ENCODE measurements at places on chromosomes 12 and 14.

DNA sequence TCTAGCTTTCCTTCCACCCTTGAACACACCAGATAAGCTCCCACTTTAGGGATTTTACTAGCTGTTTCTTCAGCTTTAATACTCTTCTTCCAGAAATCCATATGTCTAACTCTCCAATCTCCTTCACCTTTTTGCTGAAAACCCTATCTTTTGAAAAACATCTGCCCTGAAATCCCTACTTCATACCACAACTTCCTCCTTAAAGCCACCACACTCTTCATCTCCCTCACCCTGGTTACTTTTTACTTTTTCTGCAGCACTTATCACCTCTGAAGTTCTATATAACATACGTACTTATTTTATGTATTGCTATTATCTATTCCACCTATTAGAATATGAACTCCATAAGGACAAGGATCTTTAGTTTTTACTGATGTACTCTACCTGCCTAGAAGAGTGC lies 28.6 kb upstream of the PTPRQ start:
- DNase-seq: no peak

DNA sequence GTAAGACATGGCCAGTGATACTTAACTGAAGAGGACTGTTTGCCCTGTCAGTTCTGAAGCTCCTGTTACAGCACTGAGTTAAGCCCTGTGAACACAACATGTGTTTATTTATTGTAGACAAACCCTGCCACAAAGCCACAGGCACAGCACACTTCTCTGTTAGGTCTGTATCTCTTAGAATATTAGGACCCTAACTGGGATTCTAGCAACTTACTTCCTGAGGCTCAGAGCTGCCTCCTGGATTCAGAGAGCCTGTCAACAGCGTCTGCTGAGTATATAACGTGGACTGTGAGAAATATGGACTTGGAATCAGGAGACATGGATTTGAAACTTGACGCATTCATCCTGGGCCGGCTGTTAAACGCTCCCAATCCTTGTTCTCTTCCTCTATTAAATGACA lies 135.0 kb upstream of the HIF1A start:
- DNase-seq: no peak

DNA sequence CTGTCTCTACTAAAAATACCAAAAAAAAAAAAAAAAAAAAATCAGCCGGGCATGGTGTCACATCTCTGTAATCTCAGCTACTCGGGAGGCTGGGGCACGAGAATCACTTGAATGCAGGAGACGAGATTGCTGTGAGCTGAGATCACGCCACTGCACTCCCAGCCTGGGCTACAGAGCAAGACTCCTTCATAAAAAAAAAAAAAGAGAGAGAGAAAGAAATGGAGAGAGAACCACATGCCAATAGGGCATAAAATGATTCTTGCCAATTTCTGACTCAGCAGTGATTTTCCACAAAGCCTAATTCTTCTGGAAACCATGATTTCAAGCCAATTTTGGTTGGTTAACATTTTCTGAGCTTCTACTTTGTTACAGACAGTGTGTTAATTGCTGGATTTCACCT lies 250.4 kb upstream of the SEL1L start:
- DNase-seq: no peak

DNA sequence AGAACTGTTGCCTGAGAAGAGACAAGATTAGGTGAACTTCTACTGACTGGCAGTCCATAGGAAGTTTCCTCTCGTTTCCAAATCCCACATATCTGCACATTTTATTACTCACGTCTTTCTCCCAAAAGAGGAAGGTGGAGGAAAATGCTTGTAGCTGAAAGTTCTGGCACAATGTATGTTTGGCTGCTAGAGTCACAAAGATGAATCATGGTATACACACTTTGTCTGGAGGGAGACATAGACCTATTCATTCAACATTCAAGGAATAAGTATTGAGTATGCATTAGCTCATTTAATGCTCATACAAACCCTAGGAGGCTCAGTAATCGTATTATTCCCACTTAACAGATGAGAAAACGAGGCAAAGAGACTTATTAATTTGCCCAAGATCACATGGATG lies 291.8 kb downstream of the FOXN3 start:
- no peak for DNase-seq

DNA sequence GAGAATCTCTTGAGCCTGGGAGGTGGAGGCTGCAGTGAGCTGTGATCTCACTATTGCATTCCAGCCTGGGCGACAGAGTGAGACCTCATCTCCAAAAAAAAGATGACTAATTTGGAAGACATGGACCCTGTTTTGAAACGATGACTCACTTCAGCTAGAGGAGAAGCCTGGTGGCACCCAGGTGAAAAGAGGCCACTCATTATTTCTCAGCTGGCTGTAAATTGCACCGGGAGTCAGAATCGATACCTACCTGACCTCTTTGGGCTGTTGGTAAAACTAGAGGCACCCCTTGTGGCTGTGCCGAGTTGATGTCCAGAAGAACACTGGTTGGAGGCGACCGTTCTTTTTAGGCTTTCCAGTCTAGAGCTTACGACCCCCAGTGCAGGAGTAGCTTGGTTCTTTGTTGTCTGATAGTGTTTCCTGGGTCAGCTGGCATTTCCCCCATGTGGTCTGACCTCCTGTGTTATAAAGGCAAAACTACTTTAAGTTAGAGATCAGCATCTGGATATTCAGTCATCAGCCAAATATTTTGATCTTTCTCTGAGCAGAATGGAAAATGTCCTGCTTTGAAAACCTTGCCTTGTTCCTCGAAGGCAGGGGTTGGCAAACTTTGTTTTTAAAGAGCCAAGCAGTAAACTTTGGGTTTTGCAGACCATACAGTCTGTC lies 93.2 kb downstream of the CHST11 start:
- no peak for DNase-seq

DNA sequence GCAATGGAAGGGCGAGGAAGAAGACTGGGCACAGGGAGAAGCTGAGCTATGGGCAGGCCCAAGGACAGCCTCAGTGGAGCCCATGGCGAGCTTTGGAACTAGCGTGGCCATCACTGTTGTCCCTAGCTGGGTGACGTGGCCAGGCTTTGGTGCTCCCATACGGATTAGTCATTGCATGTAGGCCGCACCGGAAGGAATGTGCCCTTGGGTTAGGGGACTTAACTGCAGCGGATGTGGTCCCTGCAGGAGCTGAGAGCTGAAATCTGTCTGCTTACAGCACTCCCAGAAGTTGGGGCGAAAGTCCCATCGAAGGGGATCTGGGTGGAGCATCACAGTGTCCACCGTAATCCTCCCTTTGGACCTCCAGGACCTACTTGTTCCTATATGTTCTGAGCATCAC lies 133.7 kb downstream of the PAPOLA start:
- DNase-seq: no peak

GRCh38 chr14:72605096-72605920 lies 288.6 kb downstream of the DPF3 start:
- DNase-seq: no peak

- no peak for DNase-seq
Observed at GRCh38 chr12:97763113-97763512, 300.5 kb downstream of the RMST start.

- no peak for DNase-seq
Observed at GRCh38 chr14:20905676-20906075, 14.5 kb downstream of the RNASE3 start.

DNA sequence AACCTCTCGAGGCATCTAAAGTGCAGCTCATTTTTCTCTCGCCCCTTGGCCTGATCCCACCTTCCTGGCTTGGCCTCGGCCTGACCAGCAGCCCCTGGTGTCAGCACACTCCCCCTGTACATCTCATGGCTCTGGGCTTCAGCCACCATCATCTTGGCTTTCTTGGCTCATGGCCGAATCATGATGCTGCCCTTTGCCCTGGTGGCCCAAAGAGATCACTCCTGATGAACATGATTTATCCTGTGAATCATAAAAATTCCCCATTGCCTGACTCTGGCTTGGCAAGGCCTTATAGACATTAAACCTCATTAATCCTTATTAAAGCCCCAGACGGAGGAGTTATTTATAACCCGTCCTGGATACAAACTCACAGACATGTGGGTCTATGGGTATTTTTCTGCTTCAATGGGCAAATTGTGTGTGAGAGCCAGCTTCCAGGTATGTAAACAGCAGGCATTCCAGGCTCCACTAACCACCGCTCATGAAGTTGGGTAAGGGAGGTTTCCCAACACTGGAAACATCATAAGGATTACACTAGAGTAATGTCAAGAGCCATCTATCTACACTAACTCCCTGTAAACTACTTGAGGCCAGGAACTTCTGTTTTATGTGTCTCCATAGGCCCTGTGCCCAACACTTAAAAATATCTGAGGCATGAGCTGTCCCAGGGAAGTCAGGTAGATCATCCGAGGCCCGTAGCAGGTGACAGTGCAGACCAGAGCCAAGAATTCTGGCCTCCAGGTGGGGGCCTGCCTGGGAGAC lies 171.2 kb downstream of the TTC8 start:
- no peak for DNase-seq

DNA sequence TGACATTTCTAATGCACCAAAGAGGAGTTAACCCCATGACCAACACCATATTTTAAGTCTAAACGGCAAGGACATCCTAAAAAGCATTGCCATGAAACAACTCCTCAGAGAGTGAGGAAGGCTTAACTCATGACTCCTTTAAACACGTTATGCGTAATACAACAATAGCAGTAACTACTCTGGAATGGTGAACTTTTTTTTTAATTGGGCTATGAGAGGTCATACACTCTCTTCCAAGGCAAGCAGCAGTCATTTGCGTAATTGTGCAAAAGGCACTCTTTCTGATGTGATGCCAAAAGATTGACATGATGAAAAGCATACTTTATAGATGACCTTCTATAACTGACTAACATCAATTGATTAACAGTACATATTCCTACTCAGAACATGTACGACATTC lies 39.4 kb downstream of the RHOJ start:
- DNase-seq: no peak

DNA sequence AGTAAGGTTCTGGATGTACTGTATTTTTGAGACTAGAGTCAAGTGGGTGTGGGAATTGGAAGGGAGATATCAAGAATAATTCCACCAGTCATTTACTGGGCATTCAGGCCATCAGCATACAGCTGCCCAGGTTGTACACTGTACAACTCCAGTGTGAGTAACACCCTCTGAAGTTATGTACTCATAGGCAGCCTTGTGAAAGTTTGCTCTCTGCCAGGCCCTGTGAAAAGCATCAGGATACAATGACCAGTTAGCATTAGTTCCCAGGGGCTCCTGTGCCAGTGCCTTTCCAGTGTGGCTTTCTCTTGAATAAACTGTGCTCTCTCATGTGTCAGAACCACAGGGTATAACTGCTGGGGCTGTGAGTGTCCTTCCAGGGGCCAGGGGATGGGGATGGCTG lies 89.7 kb downstream of the LGMN start:
- no peak for DNase-seq

DNA sequence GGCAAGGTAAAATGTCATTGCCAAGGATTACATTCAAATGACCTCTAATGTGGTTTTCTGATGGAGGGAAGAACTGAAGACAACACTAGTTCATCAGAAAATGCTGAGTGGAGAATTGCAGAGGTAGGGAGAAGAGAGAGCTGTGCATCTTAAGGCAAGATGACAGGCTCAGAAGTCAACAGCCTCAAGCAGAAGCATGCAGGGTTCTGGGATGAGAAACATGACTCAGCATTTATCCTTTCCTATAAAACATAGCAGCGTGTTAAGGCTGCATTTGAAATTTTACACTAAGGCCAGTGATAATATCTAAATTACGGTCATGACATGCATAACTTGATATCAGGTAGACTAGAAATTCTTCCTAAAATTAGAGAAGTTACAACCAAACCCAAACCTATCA lies 53.7 kb upstream of the DYRK2 start:
- DNase-seq: no peak

DNA sequence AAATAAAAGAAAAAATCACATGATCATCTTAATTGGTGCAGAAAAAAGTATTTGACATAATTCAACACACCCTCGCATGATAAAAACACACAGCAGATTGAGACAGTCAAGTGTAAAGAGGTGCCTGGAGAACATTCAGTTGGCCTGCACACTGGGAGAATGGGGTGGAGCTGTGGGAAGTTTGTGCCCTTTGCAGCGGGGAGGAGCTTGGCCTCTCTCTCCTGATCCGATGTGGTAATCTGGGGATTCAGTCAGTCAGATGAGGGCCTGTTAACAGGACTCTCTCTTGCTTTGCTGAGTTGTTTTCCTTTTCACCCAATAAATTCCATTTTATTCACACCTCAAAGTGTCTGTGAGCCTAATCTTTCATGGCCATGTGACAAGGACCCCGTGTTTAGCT lies 5.9 kb downstream of the SERPINA6 start:
- DNase-seq: no peak

DNA sequence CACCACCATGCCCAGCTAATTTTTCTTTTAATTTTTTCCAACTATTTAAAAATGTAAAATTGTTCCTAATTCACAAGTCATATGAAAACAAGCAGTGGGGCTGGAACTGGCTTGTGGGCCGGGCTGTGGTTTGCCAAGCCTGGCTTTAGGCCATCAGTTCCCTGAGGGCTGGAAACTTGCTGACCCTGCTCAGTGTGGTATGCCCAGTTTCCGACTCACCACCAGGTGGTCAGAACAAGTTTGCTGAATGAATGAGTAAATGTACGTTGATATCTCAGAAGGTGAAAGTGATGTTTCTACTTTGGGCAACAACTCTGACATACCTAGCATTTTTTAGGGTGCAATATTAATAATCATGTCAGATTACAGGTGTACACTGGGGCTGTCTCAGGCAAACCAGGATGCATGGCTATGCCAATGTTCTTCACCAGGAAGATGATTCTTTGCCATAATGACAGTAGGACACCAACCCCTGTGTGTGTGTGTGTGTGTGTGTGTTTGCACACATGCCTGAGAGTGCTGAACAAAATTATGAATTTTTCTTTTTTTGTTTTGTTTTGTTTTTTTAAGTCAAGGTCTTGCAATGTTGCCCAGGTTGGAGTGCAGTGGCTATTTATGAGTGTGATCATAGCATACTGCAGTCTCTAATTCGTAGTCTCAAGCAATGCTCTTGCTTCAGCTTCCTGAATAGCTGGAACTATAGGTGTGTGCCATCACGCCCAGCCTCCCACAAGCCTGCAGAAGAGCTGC lies 106.1 kb downstream of the PTPN11 start:
- DNase-seq: no peak

GRCh38 chr12:52860102-52860823 lies 11.5 kb upstream of the KRT78 start:
- peak; percentile 33 for DNase-seq

DNA sequence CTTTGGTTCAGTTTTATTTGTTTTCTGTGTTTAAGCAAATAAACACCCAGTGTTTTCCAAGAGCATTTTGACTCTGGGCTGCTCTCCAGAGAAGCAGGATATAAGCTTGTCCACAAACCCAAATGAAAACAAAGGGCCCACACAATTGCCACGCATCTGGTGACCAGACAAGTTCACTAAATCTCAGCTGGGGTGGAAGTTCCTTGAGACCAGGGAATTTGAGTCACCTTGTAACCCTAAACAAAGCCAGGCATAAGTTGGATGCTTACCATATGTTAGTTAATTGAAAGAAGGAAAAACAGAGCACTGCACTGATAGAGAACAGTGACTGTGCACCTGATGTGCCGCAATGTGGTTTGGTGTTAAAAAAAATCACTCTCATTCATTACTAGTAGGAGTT lies 1.6 kb upstream of the TXNRD1 start:
- peak; percentile 89 for DNase-seq

GRCh38 chr14:69317780-69318179 lies 57.8 kb downstream of the GALNT16 start:
- no peak for DNase-seq

- no peak for DNase-seq
Observed at GRCh38 chr12:79267580-79267979, 403.0 kb downstream of the SYT1 start.

Measured in foreskin melanocyte (primary cell).